ENCODE measurements at places on chromosomes 2 and 18. TPM values are rescaled to one million over a fixed set of nuclear protein-coding genes. Genes with fewer than 3 reads are reported as not detected.

Gene CKAP2L
- 3.0 TPM for total RNA-seq

Gene TBR1
- total RNA-seq, result not detected

Gene RESP18
- not detected for total RNA-seq

Gene BMPR2
- 42.6 TPM for total RNA-seq
